Karpas-422 (cell line): ENCODE measurements at places on chromosomes 16 and 17. TPM values are rescaled to one million over a fixed set of nuclear protein-coding genes. Genes with fewer than 3 reads are reported as not detected.

Gene ABCC12
- total RNA-seq = 0.04 and 0.86 TPM in 2 replicates

Gene RAB37
- total RNA-seq = 0.07 TPM in 1 of 2 replicates, not detected in the other

Gene KRTAP4-4
- total RNA-seq = not detected in 2 replicates

Gene GHDC
- 14.9 and 28.8 TPM in 2 replicates for total RNA-seq

- no peak overlapping the region for H3K4me3 ChIP-seq
- no peaks in the 10 kb centered on the region for H3K27me3 ChIP-seq
- DNase-seq = no peak
- H3K36me3 ChIP-seq = no peaks in the 10 kb centered on the region
These were observed 122.9 kb upstream of the CDH11 start for GRCh38 chr16:65244787-65245186.

DNA sequence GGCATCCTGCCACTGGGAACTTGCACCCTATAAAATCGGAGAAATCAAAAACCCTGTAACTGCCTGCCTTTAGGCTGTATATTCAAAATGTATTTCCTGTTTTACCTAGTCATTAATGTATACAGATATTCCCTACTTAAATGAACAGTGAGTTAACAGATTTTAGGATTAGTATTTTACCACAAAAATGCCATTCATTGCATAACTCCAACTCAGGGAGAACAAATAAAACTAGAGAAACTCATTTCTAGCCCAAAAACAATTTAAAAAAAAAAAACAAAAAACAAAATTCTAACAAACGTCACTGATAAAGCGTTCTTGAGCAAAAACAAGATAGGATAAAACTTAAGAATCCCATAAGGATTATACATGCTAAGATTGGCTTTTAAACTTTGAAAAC is 3.7 kb upstream of the DHX33 start:
- no peak for DNase-seq
- no peaks in the 10 kb centered on the region for H3K27me3 ChIP-seq
- no peaks in the 10 kb centered on the region for H3K4me1 ChIP-seq
- H3K27ac ChIP-seq = no peak overlapping the region
- H3K36me3 ChIP-seq = peaks cover 19% of the 10 kb centered on the region; the same call in 1 of the 2 replicates
- H3K4me3 ChIP-seq = no peak overlapping the region

- H3K27me3 ChIP-seq = no peaks in the 10 kb centered on the region
- H3K4me1 ChIP-seq = no peaks in the 10 kb centered on the region
- H3K27ac ChIP-seq = no peak overlapping the region
- H3K36me3 ChIP-seq = no peaks in the 10 kb centered on the region
- no peak overlapping the region for H3K4me3 ChIP-seq
These were observed 74.1 kb upstream of the TBX2 start for GRCh38 chr17:61325382-61326073.
